ENCODE measurements at places on chromosomes 16 and 17. TPM values are rescaled to one million over a fixed set of nuclear protein-coding genes. Genes with fewer than 3 reads are reported as not detected.
A peak's percentile ranks its signal among the peaks of the same experiment; 100 is the strongest.

DNA sequence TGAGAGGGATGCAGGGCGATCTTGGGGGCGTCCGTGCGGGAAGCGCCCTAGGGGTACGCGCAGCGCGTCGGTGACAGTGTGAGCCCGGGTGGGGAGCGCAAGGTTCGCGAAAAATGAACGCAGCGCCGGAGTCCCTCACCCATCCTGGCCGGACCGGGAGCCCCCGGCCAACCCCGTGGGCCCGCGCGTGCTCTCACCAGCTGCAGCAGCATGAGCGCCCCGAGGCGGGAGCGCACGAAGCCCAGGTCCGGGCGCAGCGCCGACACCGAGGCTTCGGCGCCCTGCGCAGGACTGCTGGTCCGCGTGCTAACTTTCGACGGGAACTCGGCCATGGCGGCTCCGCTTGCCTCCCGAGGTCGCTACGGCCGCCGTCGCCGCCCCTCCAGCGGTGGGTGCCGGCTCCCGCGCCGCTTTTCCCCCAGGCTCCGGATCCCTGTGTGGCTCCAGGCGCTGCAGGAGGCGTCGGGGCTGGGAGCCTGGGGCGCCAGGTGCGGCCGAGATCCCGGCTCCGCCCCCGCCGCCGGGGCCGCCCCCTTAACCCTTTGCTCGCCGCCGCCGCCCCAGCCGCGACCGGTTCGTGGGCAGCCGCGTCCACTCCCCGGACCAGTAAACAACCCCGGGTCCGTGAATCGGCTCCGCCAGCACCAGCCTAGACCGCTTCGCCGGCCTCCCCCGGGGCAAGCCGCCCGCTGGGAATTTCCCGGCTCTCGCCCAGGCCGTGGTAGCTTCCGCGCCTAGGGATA lies at the start of gene PLLP:
Gene PLLP (minus strand): TSS at position 464 of the 743 bp plus-strand sequence. CDS start 132 bp downstream, at position 332.
- H3K27ac ChIP-seq: no peak within 1 kb of the TSS
- peak within 1 kb of the TSS; percentile 54 for H3K4me3 ChIP-seq
- peaks cover 22% of the 10 kb centered on the region for H3K4me1 ChIP-seq
- H3K36me3 ChIP-seq: no peaks in the 10 kb centered on the region
- DNase-seq: no peak

DNA sequence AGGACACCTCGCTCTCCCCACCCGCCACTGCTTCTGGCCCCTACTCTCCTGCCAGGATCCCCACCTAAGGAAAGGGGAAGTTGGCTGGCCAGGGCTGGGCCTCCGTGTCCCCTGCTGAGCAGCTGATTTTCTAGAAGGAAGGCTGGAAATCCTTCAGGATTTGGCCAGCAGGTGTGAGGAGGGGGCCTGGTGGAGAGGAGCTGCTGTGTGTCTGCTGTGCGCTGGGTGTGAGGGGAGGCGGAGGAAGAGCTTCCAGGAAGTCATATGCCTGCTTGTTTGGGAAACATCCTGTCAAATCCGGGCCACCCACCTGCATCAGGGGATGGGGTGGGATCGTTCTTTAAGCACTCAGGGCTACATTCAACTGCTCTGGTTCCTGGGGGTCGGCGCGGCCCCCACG lies 28.6 kb downstream of the TPSG1 start:
- no peak for DNase-seq
- no peaks in the 10 kb centered on the region for H3K36me3 ChIP-seq
- H3K4me1 ChIP-seq: no peaks in the 10 kb centered on the region

DNA sequence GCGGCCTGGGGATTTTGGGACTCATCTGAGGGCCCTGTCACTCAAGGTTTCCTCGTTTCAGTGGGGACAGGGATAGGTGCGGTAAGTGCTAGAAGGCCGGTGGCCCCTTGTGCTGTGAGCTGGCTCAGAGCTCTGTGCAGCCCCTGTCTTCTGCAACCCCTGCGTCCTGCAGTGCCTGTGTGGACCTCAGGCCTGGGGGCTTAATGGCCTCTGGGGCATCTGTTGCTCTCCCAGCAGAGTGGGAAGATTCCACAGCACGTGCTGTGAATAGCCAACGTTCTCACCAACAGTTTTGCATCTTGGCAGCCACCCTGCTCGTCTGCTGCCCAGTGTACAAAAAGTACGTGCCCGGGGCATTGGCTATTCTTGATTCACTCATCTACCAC lies 4.9 kb downstream of the FOXC2 start:
- H3K4me3 ChIP-seq: no peak overlapping the region
- no peaks in the 10 kb centered on the region for H3K36me3 ChIP-seq
- DNase-seq: no peak
- H3K27ac ChIP-seq: no peak overlapping the region

The KIF22 gene
- total RNA-seq: 95.2 TPM

The PYDC1 gene
- total RNA-seq: not detected

Data from T-cell (primary cell).